ENCODE measurements at places on chromosomes 1 and 21.
A peak's percentile ranks its signal among the peaks of the same experiment; 100 is the strongest.

DNA sequence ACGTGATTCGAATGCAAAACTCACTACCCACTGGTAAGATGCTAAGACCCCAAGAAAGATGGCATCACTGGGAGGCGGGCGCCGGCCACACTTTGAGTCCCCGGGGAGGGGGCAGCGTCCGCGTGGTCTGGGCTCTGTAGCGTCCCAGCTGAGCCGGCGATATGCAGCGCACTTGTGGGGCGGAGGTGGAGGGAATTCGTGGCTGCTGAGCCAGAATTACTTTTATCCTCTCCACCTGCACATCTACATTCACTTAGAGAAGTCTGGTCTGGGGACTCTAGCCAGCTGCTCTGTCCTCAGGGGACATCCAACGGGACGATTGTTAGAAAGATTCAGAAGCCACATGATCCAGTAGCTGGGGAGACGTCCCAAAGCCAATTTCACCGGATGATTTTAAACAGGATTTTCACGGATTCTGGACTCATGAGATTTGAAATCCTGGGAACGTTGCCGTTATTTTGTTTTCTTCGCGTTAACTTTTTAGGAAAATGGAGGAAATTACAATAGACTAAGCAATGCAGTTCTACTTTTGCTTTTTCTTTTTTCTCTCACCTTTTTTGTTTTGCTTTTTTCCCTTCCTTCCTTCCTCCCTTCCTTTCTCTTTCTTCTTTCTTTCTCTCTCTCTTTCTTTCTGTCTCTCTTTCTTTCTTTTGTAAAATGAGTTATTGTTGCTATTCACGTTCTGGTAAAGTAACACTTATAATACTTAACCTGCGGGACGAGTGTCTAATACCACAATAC, 1.3 kb downstream of the JAM2 start:
- DNase-seq = no peak

- DNase-seq = no peak
Observed at GRCh38 chr1:90671251-90671650, 45.9 kb downstream of the BARHL2 start.

GRCh38 chr21:33972539-33972938, 56.9 kb upstream of the ATP5PO start:
- DNase-seq = no peak

GRCh38 chr1:101101360-101101759, 75.8 kb upstream of the DPH5 start:
- no peak for DNase-seq

DNA sequence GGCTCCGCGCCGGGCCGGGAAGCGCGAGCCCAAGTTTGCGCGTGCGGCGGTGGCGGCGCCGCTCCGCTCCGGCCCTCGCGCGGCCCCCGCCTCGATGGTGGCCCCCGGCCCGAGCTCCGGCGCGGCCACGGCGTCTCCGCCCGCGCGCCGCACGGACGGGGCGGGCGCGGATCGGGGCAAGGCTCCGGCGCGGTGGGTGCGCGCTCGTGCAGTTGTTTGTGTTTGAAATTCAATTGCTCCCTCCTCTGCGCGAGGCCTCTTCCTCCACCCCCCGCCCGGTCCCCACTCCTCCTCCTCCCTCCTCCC, at the start of gene HDGF:
Gene HDGF (minus strand): TSS at position 225 of the 306 bp plus-strand sequence. CDS start 246 bp downstream, outside the sequence.
- no peak for DNase-seq

GRCh38 chr1:97553971-97554370, 366.9 kb downstream of the DPYD start:
- no peak for DNase-seq

GRCh38 chr1:22508329-22508728, 55.0 kb upstream of the EPHA8 start:
- DNase-seq = no peak

DNA sequence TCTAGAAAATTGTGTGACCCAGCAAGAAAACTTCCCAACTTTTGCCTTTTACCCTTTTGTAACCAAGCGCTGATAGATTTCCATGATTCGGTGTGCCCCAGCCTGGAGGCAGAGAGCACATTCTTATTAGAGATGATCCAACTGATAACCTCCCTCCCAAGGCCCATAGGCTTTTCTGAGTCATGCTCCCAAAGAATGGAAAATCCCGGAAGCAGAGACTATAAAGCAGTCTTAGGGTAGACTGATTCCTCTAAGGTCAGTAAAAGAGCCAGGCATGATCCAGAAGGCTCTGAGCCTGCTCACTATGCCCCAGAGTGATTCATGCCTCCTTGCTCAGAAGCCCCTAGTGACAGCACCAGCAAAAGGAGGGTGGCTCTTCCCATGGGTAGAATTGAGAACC, 4.3 kb downstream of the CAMK1G start:
- no peak for DNase-seq

DNA sequence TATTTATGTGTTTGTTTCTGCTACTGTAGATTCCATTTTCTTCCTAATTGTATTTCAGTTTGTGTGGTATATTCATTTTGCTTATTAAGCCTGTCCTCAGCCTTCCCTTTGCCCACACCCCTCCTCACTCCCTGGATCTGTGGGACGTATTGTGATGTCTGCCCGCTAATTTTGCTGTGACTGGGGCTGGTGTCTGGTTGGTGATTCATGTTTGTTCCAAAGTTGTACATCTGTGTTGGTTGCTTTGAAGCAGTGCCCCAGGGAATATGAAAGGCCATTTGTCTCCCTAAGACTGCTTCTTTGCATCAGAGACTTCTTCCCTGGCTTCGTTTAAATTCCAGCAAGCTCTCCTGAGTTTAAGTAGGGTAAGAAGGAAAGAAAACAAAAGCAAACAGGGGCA, 289.5 kb upstream of the SGIP1 start:
- peak; percentile 45 for DNase-seq

GRCh38 chr1:28926629-28927265, 12.4 kb downstream of the EPB41 start:
- DNase-seq = no peak

DNA sequence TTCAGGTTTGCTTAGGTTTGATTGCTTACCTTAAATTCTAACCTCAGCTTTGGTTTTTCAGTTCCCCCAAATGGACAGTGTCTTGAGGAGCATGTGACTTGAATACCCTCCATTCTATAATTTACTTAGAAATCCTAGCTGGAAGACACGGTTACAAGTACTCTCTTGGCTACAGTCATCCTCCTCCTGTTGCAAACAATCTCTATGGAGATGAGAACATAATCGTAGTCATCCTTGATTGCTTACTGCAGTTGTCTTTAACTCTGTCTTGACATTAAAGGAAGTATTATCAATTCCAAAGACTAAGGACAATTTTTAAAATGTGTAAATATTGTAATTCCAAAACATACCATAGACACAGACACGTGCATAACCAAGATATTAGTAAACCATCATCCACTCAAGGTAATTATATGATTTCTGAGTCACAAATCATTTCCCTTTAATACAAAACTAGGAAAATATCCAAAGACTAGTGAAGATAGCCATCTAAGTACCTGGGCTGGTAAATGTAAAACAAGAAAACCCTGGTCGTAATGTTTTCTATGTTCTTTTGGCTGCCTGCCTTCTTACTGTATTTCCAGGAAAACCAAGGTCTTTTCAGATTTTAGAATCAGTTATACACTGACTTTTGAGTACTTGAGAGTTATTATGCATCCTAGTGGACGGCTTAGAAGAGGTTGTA, 149.9 kb downstream of the CHRM3 start:
- no peak for DNase-seq

DNA sequence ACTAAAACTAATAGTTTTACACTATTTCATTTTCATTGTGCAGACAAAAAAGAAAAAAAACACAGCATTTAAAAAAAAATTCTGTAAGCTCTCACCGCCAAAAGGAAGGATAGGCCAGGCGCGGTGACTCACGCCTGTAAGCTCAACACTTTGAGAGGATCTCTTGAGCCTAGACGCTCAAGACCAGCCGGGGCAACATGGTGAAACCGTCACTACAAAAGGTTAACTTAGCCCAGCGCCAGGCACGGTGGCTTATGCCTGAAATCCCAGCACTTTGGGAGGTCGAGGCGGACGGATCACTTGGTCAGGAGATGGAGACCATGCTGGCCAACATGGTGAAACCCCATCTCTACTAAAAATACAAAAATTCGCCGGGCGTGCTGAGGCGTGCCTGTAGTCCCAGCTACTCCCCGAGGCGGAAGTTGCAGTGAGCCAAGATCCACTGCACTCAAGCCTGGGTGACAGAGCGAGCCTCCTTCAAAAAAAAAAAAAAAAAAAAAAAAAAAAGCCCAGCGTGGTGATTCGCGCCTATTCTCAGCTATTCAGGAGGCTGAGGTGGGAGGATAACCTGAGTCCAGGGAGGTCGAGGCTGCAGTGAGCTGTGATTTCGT, 14.3 kb upstream of the SPEN start:
- no peak for DNase-seq

DNA sequence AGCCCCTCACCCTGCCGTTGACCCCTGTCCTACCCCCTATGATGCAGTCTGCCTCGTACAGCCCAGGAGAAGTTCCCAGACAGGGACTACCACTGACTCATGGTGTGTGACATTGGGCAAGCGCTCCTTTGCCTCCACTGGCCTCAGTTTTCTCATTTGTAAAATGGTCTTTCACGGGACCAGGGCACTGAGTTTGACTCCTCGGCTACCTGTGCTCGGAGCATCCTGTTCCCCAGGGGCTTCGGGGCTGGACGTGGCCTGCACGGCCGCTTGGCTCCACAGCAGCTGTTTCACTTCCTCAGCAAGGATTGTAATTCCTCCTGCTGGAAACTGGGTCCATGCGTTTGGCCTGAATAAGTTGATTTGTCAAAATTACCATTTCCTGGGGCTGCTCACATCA, 277.3 kb downstream of the MATN1 start:
- DNase-seq = no peak

- no peak for DNase-seq
Observed at GRCh38 chr1:231310391-231310934, 27.2 kb downstream of the EXOC8 start.

DNA sequence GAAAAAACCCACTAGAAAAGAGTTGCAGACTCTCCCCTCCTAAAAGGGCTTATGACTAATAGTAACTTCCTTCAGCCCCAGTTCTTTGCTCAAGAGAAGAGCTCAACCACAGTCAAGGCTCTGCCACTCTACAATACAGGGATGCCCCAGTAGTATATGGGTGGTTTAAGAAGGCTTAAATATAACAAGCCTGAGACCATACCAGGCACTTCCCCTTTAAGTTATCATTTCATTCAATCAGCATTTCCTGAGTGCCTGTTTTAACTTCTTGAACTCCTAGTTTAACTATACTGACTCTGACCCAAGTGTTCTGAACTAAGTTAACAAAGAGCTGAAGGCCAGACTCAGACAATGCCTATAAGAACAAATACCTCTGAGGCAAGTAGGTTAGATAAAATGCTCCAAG, 19.8 kb downstream of the PRPF38A start:
- no peak for DNase-seq

DNA sequence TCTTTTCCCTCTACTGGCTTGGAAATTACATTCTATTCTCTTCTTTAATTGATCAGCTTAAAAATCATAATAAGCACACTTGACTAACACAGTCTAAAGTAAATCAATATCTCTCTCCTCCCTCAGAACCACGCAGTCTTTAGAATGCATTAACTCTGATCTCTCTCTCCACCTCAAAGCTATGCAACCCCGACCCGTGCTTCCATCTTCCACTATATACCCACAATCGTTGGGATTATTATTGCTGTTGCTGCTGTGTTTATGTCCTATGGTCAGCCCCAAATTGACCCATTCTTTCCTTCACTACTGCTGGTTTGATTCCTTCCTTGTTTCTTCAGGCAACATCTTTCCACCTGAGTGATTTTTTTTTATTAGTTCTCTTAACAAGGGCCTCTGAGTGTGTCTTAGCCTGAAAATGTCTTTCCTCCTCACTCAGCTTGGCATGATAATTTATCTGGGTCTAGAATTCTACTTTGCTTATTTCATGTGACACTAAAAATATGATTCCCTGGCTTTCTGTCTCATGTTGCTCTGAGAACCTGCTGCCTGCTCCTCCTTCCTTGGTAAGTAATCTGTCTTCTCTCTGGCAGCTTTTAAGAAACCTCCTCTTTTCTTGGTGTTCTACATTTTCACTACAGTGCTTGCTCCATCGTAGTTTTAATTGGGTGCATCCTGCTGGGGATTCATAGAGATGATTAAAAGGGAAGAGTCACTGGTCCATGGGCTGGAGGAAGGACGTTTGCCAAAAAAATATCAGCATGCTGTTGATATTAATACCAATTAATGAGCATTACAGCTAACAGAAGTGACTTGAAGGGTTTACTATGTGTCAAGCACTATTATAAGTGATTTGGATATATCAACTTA, 472.2 kb downstream of the MATN1 start:
- DNase-seq = no peak

- no peak for DNase-seq
Observed at GRCh38 chr1:236568285-236568894, 35.9 kb downstream of the HEATR1 start.

DNA sequence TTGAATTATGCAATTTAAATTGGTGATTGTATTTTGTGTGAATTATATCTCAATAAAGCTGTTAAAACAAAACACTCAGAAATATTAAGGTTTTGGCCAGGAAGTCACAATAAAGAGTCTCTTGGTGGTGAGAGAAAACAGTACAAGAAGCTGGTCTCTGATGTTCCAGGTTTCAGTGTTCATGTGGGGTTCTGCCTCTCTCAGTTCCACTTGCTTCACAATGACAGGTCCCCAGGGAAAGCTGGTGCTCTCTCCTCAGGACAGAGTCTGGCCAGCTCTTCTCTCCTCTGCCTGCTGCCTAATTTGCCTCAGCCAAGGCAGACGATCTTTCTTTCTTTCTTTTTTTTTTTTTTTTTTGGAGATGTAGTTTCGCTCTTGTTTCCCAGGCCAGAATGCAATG, 342.9 kb upstream of the PLXNA2 start:
- DNase-seq = no peak

GRCh38 chr21:38505654-38506523, 7.6 kb upstream of the ERG start:
- DNase-seq = no peak

DNA sequence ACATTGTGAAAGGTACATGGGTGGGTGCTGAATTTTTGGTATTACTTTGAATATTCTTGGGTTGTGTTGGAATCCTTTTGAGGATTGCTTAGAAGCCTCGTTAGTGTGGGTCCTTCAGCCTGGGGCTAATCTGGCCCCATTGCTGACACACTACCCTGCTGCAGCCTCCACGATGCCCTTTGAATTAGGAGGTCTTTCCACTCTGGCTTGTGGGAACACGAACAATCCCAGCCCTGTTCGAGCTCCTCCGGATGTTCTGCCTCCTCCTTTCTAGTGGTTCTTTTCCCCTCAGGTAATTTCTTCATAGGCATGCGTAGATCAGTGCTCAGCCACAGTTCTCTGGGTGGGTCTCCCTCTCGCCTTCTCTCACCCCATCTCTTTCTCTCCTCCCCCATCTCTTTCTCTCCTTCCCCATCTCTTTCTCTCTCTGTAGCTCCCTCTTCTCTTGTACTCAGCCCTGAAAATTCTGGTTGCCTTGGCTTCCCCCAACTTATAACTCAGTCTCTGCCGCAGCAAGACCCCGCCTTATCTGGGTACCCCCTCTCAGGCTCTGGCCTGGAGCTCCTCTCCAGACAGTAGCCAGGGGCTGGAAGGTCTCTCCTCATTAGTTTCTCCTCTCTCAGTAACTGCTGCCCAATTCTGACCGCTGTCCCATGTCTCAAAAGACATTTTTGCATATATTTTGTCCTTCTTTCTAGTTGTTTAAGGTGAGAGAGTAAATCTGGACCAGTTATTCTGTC, 46.0 kb upstream of the SLC19A1 start:
- no peak for DNase-seq

- no peak for DNase-seq
Observed at GRCh38 chr1:34235594-34235993, 58.9 kb downstream of the C1orf94 start.

- DNase-seq = no peak
Observed at GRCh38 chr1:40029608-40030007, 10.9 kb upstream of the CAP1 start.

All from nucleus accumbens (tissue), 56 donors.